Activated gamma-delta T cell treated with anti-CD3 and anti-CD28 coated beads, Interleukin-2, amount 50 U/mL, for 16 hours (primary cell): ENCODE measurements at places on chromosomes 3 and 15.

DNA sequence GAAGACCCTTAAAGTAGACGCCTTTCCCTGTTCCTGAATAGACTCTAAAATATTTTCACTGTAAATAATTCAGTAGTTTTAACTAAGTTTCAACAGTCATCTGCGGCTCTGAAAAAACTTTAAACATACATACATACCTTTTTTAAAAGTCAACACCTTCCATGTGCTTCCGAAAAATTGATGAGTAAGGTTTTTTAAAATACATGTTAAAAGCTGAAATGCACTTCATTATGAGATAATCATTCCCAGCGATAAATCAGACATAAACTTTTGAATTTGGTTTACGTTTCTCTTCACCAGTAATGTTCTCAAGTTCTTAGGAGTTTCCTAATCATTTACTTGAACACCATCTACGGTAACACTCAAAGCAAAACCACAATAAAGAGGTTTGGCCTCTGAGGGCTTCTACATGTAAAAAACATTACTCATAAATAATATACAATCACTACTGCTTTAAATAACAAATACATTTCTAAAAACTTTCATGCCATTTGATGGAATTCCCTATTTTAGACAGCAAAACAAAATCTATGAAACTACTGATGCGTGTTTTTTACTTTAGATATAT, 403.5 kb downstream of the SHQ1 start:
- no peak for DNase-seq

DNA sequence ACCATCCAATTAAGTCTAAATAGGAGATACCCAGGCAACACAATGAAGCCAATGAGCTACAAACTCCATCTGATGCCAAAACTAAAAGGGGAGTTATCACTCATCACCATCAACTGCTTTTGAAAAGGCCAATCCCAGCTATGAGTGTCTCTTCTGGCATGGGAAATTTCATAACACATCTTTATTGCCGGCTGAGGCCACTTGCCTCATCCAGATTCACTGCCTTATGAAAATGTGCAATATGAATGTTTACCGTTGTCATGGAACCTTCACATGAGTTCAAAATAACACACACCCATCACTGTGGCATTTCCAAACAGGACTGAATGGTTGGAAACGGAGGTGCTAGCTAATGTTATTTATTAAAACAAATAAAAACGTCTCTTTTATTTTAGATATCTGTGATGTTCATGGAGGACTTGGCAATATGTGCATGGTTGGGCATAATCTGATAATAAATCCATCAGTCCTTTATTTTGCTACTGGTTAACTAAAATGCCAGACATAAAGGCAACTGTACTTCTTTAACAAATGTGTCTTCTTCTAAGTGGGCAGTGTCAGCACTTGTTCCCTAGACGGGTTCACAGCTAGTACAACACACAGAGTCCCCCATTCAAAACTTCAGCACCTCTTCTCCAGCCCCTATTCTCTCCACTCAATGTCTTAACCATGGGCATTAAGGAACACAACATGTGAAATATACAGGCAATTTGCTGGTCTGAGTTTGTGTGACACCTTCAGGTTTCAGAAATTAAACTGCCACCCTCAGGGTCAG, 143.9 kb downstream of the MAGI1 start:
- DNase-seq, result no peak

DNA sequence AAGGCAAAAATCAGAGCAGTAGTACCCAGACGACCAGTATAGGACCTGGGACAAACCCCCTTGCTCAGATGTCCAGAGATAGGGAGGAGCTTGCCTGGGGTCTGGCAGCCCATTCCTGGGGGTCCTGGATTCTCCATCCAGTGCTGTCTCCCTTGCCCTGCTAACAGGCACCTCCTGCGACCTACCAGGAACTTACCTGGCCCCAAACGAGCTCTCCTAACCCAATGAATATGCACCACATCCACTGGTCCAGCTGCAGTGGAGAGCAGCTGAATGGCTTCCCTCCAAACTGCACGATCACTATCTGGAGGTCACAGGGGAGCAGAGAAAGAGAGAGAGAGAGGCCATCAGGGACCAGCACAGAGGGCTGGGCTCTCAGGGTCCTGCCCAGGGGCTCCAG, 19.1 kb upstream of the SEC13 start:
- DNase-seq, result no peak

- no peak for DNase-seq
Observed at GRCh38 chr3:152321955-152322377, 53.2 kb downstream of the MBNL1 start.

DNA sequence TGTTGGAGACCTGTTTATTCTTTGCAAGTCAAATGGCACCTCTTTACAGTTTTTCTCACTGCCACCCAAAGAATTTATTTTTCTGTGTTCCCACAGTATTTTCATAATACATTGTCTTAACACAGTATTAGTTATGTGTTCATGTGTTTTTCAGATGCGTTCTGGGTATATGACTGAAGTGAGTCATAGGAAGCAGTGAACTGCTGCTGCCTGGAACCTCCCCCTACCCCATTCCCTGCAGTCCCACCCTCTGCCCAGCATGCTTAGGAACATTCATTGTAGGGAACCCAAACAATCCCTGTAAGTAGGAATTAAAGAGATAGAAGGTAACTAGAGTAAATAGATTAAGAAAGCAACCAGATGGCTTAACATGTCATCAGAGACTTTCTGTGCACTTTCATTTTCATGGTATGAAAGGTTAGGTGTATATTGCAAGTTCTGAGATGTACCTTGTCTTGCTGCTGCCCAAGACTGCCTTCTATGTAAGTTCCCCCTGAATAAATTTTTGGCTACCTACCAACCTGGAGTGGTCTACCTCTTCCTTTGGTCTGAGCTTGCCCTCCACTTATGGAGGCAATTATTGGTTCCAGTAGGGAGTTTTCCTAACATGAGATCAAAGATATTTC, 21.9 kb upstream of the SQOR start:
- DNase-seq, result no peak

- no peak for DNase-seq
Observed at GRCh38 chr15:66721501-66721937, 19.5 kb downstream of the SMAD6 start.

GRCh38 chr3:35262406-35262805, 376.9 kb upstream of the ARPP21 start:
- no peak for DNase-seq

DNA sequence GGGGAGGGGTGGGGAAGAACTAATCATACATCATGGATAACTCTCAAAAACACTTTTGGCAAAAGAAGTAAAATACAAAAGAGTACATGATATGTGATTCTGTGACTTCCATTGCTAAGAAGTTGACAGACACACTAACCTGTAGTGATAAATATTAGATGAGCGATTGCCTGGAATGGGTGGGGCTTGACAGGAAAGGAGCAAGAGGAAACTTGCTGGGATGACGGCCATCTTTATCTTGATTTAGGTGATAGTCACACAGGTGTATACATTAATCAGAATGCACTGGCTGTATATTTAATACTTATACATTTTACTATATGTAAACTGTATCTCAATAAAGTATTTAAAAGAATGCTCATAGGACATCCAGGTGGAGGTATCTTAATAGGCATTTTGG, 13.1 kb downstream of the PARL start:
- no peak for DNase-seq

DNA sequence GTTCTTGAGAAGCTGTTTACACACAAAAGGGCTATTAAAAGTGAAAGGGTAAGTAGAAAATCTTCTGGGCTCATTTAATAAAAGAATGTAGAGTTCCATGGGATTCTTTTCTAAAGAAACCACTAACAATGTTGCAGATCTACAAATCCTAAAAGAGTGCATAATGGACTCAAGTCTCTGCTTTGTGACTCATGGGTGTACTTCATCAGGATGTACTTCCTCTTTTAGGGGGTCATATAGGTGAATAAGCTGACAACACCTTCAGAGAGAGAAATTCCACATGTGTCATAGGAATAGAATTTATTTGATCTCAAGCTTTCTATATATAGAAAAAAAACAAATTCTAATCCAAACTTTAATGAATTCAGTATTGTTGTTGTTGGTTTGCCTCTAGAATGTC, 355.5 kb downstream of the TIGIT start:
- no peak for DNase-seq

GRCh38 chr3:122986693-122987179, 40.8 kb downstream of the SEMA5B start:
- no peak for DNase-seq

GRCh38 chr15:98729446-98730042, 81.2 kb downstream of the IGF1R start:
- DNase-seq, result no peak

DNA sequence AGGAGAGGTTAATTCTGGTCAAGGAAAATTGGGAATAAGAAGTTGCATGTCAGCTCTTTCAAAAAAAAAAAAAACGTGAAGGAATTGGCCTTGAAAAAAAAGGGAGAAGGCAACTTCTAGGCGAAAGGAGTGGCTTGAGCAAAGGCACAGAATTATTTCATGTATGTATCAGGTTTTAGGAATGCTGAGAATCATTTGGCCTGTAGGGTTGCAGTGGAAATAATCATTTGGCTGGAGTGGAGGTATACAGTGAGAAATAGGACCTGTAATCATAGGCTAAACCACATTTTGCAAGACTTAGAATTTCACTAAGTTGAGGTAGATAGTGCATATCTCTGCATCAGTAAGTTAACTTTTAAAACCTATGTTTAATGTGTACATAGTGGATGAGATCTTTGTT, 54.9 kb downstream of the EPHA6 start:
- no peak for DNase-seq

DNA sequence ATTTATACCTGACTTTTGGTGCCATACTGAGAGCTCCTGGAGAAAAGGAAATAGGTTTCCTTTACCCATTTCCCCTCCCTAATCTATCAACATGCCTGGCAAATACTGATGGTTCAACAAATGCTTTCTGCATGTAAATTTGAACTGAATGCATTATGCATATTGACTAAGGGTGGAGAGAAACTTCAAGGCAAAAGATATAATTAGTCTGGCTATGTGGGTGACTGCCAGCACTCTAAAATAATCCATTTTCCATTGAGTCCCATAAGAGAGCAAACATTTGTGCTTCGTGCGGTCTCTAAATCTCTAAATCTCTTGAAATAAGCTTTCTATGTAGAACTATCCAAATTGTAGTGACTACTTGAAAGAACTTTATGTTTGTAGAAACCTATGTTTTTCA, 451.3 kb upstream of the LMCD1 start:
- DNase-seq, result no peak

DNA sequence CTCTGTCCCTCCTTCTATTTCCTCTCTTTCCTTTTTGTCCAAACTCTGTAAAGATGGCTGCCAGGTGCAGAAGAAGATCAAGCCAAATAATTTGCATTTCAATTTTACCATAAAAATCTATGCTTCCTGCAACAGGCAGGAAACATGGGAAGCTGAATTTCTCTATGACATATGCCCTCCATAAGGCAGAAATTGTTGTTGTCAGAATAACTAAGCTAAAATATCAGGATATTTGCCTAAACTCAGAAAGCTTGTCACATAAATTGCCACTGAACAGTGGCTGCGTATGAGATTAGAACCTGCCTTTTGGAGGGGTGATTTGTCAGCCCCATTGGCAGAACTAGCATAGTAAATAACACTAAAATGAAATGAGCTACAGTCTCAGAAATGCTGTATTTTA, 288.3 kb upstream of the LMCD1 start:
- DNase-seq, result no peak

DNA sequence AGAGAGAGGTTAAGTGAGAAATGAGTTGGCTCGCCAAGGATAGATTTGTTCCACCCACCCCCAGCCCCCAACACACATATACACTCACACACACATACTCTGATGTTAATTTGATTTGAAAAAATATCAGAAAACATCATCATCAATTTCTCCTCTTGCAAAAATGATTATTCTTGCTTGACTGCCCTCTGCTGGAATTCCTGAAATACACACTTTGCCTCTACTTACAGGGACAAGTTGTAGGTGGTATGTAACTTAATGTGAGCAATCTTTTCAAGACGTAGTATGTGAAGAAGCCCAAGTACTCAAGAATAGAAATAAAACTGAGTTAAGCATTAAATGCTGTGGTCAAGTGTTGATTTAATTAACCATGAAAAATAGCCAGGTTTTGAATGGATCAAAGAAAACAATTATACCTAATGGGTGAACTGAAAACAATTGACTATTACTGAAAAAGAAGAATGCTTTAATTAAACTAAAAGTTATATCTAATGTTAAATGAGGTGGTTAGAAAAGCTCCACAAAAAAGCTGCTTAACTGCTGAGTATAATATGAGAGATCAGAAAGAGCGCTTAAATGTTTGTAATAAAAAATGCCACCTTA, 46.6 kb upstream of the MDFIC2 start:
- no peak for DNase-seq

- DNase-seq, result no peak
Observed at GRCh38 chr3:73727854-73728253, 103.1 kb upstream of the PDZRN3 start.

DNA sequence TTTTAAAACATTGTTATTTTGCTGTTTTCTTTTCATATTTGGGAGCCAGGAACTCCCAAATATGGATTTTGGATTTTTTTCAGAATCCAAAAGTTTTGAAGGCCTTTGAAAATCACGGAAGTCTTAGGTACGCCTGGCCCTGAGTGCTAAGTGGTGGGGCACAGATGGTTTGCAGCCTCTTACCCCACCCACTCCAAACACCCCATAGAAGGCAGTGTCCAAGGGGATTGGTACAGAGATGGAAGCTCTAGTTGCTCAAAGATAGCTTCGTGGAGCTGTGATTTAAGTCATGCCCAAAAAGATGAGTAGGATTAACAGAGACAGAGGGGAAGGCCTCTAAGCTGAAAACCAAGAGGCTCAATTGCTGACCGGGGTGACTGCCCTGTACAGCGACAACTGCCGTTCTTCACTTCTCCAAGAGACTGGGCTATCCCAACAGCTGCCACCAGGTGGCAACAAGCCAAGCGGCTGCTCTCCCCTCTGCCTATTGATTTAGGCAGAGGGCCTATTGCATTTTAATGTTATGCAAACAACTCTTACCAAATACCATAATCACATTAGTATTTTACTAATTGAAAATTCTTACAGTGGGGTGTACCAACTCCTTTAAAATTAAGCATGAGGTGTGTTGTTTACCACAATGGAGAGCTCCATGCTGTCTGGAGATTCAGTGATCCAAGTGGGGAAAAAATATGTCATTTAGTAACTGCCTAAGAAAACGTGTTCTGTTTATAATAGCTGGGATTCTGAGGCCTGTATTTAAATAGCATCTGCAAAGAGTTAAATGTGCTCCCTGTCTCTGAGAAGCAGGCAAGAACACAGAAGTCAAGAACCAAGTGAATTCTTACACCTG, 64.0 kb upstream of the C15orf61 start:
- peak; percentile 73 for DNase-seq

- DNase-seq, result no peak
Observed at GRCh38 chr15:89905846-89906378, 6.8 kb downstream of the ARPIN start.

DNA sequence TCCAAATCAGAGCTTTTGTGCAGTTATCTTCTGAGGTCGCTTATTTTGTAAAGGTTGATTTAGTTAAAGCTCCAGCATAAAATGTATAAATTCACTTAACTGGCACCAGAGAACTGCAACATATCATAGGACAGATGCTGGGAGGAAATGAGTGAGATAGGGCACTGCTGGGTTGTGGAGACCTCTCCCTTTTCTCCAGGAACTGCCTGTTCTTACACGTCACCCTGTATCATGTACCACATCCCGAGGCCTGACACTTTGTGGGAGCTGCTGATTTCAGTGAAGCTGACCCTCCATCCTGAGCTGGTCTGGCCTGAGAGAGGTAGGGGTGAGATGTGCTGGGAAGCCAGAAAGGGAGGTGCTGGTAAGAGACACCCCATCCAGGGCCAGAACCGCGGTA, 213.8 kb upstream of the FEZF2 start:
- no peak for DNase-seq

- DNase-seq, result no peak
Observed at GRCh38 chr3:125306620-125307019, 68.5 kb downstream of the ZNF148 start.
